Fibroblast of lung (primary cell): ENCODE measurements at places on chromosomes 5 and 9.
A peak's percentile ranks its signal among the peaks of the same experiment; 100 is the strongest.

DNA sequence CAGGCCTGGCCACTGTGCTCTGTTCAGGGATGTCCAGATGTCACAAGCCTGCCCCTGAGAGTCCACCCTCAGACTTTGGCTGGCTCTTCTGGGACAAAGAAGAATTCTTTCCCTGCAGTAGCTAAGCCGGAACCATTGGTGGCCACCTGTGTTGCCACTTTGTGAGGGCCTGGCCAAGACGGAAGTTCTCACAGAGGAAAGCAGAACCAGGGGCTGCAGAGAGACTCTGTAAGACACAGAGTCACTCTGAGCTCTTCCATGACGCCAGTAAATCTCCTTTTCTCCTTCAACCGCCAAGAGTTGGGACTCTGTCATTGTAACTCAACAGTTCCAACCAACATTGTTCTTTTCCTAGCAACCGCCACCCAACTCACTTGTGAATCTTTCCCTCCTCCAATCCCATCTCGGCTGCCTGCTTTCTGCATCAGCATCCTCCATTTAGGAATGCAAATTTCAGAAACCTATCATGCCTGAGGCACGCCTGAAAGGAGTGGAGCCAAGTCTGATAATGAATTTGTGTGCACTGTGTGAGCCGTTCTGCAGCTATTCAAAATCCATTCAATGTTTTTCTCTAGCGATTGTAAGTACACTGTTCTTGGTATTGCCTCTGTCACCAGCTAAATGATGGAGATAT lies 37.8 kb upstream of the ATP6V1G1 start:
- DNase-seq: no peak

- peak; percentile 87 for DNase-seq
Measured at GRCh38 chr5:17340819-17341218, 123.4 kb downstream of the BASP1 start.

GRCh38 chr9:109726119-109726518 lies 53.9 kb upstream of the PALM2AKAP2 start:
- DNase-seq: no peak

DNA sequence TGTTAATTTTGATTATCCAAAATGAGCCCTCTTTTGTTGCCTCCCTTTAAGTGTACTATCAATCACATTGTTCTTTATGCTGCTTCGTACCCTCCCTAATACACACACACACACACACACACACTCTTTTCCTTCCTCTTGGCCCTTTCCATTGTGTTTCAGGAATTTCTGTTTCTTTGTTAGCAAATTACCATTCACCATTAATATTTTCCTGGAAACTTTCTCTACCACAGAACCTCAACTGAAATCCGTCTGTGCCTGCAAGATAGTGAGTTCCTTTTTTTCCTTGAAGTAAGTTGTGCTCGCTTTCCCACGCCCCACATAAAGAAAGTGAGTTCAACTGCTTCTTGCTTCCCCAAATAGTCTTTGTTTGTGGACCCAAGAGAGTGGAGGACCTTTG lies 61.8 kb downstream of the SMIM15 start:
- no peak for DNase-seq

DNA sequence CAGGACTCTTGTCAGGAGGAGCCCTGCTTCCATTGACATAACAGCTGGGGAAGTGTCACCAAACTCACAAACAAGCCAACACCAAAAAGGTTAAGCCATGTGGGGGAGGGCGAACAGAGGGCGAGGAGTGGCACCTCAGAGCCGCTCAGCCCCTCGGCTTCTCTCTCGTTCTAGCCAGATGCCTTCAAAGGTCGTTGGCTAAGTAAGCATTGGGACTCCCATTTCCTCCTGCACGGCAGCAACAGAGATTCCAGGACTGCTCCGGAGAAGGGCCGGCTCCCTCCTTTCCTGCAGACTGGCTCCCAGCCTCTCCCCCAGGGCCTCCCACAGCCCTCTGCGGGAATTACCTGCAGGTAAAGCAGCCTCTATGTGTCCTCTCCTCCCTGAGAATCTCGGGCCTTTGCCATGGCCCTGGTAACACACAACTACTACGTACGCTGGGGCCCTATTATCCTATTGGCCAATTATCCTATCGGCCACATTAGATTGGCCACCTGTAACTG lies 52.1 kb upstream of the RNU6ATAC start:
- DNase-seq: no peak

- DNase-seq: no peak
Measured at GRCh38 chr9:100084734-100085133, 14.1 kb downstream of the ERP44 start.

- peak; percentile 26 for DNase-seq
Measured at GRCh38 chr9:113042884-113043657, 13.5 kb downstream of the ZFP37 start.

- DNase-seq: no peak
Measured at GRCh38 chr5:9529041-9529480, 16.8 kb downstream of the SEMA5A start.
